Diencephalon (tissue), 1 donor: ENCODE measurements at places on chromosomes 12 and 14. TPM values are rescaled to one million over a fixed set of nuclear protein-coding genes. Genes with fewer than 3 reads are reported as not detected.

Gene TRPV4
- total RNA-seq = 0.92 TPM

Gene SLCO1B1
- total RNA-seq = not detected

Gene RNASE3
- not detected for total RNA-seq

Gene GLIPR1L1
- total RNA-seq = not detected

Gene LUM
- total RNA-seq = 11.8 TPM

Gene KRT83
- not detected for total RNA-seq

Gene TTC5
- 33.4 TPM for total RNA-seq

Gene CMA1
- not detected for total RNA-seq

Gene ATN1
- 13.1 TPM for total RNA-seq

Gene OR6C2
- total RNA-seq = not detected

Gene OR4E2
- total RNA-seq = not detected
